CD8-positive, alpha-beta T cell (primary cell): ENCODE measurements at places on chromosomes 12 and 14. TPM values are rescaled to one million over a fixed set of nuclear protein-coding genes. Genes with fewer than 3 reads are reported as not detected.

WASHC3 gene
- 21.6 TPM for total RNA-seq

NFE2 gene
- not detected for total RNA-seq

MIP gene
- not detected for total RNA-seq

RD3L gene
- not detected for total RNA-seq

FAR2 gene
- 0.24 TPM for total RNA-seq

HPD gene
- total RNA-seq, result not detected

WIF1 gene
- not detected for total RNA-seq

NRIP2 gene
- not detected for total RNA-seq

ZNF891 gene
- 5.2 TPM for total RNA-seq

CALM1 gene
- total RNA-seq, result 1,053 TPM

SLC38A4 gene
- not detected for total RNA-seq

IL31 gene
- total RNA-seq, result not detected

RALGAPA1 gene
- total RNA-seq, result 85.1 TPM

MUCL1 gene
- not detected for total RNA-seq

KLHL33 gene
- 0.11 TPM for total RNA-seq

TSPAN19 gene
- not detected for total RNA-seq

MYL6 gene
- total RNA-seq, result 580 TPM

TOMM20L gene
- total RNA-seq, result not detected

NAP1L1 gene
- total RNA-seq, result 581 TPM

DBX2 gene
- total RNA-seq, result not detected

DPPA3 gene
- not detected for total RNA-seq

SLC39A9 gene
- 18.5 TPM for total RNA-seq

FAM90A1 gene
- 0.17 TPM for total RNA-seq

TRIM9 gene
- total RNA-seq, result 0.64 TPM

LRP1 gene
- total RNA-seq, result 3.6 TPM

OTX2 gene
- total RNA-seq, result not detected

ISM2 gene
- total RNA-seq, result not detected

LRRC9 gene
- not detected for total RNA-seq

ACOT4 gene
- 1.1 TPM for total RNA-seq
